ENCODE measurements at places on chromosomes 5 and 9.

GRCh38 chr5:137453483-137454080 lies 45.5 kb downstream of the SPOCK1 start:
- DNase-seq: peak; percentile 69

DNA sequence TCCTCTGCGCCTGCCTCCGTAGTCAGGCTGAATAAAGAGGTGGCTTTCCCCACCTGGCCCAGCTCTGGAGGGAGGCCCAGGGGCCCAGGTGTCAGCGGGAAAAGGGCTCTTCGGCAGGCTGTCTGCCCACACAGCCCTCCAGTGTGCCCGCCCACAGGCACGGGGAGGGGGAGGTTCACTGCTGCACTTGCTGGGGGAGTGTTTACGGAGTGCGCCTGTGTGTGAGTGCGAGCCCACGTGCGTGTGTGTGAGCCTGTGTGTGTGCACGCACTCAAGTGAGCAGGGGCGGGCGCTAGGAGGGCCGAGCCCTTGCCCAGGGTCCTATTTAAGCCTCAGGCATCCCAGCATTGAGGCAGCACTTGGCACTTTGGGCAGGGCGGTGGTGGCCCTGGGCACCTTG lies 10.9 kb downstream of the DNLZ start:
- DNase-seq: no peak

GRCh38 chr5:32346869-32347268 lies 34.1 kb upstream of the MTMR12 start:
- DNase-seq: no peak

DNA sequence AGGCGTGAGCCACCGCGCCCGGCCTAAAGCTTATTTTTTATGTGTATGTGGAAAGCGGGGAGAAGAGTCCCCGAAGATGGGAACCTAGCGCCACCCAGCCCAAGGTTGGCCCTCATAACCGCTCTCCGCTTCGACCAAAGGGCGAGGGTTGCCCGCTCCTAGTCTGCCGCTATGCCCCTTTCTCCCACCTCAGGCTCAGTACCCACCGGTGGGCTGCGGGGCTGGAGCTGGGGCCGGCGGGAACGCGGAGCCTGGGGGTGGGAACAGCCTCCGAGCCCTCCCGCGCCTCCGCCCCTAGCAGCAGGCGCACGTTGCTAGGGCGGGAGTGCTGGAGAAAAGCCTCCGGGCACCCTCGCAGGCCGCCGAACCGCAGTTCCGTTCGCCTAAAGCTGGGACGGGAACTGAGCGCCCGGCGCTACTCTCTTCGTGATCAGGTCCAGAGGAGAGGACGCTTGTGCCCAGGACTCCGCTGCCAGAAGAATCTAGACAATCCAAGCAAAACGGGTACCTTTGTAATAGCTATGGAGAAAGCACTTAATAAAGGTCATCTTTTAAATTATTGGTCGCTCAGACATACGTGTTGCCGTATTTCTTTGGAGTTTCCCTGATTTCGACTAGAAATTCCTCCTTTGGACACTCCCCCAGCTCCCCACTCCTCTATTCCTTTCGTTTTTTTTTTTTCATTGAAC lies at the start of gene WDR31:
WDR31 (minus strand) TSS at position 265 of the 689 bp plus-strand sequence. CDS start 8,253 bp downstream, outside the sequence.
- peak; percentile 87 for DNase-seq

GRCh38 chr5:138616508-138616907 lies 41.3 kb upstream of the HSPA9 start:
- DNase-seq: no peak

DNA sequence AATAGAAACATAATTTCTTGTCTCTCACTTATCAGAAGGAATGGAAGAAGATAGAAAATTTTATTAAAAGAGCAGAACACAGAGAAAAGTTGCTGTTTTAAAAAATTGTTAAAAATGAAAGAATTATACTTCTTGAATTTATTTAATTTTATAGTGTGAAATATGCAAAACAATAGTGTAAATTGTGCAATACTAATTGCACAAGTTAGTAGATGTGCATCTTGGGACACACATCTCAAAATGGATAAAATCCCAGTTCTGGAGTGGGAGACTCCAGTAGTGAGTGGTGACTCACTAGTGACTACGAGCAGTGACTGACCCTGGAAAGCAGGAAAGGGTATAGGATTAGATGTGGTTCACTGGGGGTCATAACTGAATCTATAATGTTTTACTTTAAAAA lies 223.2 kb downstream of the MSX2 start:
- DNase-seq: no peak

- no peak for DNase-seq
Observed at GRCh38 chr5:7271435-7272084, 124.4 kb upstream of the ADCY2 start.

- no peak for DNase-seq
Observed at GRCh38 chr9:93580654-93581380, 4.4 kb downstream of the PHF2 start.

GRCh38 chr9:116901260-116901659 lies 214.2 kb downstream of the TRIM32 start:
- DNase-seq: no peak

GRCh38 chr5:135392256-135392655 lies 6.8 kb downstream of the MACROH2A1 start:
- DNase-seq: no peak

DNA sequence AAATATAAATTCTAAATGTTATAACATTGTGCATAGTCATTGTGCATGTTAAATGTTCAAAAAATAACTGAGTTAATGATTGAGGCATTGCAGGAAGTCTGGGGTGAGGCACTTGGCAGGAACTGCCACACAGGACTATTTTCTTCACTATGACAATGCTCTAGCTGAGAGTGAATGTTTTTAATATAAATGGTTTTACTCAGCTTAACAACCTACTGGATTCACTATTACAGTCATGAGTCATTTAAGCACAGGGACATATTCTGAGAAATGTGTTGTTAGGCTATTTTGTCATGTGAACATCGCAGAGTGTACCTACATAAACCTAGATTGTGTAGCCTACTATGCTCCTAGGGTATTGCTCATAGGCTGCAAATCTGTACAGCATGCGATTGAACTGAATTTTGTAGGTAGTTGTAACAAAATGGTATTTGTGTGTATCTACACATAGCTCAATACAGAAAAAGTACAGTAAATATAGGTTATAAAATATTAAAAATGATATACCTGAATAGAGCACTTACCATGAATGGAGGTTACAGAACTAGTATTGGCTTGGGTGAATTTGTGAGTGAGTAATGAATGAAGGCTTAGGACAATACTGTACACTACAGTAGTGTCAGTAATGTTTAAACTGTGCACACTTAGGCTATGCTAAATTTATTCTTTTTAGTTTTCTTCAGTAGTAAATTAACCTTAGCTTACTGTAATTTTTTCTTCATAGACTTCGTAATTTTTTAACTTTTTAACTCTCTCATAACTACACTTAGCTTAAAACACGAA lies 346.1 kb upstream of the PTGER4 start:
- DNase-seq: no peak

- DNase-seq: no peak
Observed at GRCh38 chr9:90107040-90107725, 502.4 kb downstream of the GADD45G start.

GRCh38 chr5:98624145-98624880 lies 149.2 kb upstream of the RGMB start:
- DNase-seq: no peak

- no peak for DNase-seq
Observed at GRCh38 chr9:38281917-38282316, 110.6 kb upstream of the ALDH1B1 start.

DNA sequence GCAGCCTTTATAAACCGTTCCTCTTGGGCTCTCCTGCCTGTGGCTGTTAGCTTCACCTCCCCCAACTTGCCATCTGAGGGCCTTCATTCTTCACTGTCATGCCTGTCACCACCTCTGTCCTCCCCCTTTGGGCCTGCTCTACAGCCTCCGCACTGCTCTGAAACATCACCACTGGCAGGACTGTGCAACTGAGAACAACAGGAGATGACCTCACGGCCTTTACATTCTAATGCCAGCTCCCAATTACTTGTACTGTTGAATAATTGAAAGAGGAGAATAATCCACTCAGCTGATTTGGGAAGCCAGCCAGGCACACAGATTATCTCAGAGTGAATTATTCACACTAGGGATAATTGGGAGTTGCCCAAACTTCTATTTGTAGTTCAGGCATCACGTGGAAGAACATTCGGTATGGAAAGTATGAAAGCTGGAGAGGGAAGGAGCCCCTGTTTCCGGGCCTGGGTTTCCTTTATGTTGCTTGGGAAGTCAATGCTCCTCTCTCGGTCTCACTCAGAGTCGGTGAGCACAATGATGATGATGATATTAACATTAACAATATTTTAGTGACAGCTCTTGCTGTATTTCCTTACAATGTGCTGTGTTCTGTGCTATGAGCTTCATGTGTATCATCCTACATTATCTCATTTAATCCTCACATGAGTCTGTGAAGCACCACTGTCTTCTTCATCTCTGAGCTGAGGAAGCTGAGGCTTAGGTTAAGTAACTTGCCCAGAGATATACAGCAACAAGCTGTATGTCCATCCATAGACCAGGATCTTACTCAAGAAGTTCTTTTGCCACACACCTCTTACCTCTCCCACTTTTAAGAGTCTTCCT lies 99.3 kb upstream of the LRRTM2 start:
- DNase-seq: no peak

DNA sequence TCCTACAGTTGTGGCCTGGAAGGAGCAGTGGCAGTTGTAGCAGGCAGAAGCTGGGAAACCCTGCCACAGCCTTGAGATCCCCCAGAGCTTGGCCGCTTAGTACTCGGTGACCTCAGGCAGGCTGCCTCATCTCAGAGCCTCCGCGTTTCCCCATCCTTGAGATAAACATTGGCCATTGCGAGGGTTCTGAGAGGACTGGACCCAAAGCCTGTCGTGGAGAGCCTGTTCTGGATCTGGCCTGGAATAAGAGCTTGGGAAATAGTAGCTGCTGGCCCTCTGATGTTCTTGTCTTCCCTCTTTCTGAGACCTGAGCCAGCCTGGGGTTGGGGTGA lies 1.3 kb downstream of the MIGA2 start:
- no peak for DNase-seq

GRCh38 chr9:91193658-91194391 lies 167.9 kb downstream of the AUH start:
- peak; percentile 71 for DNase-seq

GRCh38 chr9:15512889-15513288 lies 2.1 kb upstream of the PSIP1 start:
- DNase-seq: no peak

DNA sequence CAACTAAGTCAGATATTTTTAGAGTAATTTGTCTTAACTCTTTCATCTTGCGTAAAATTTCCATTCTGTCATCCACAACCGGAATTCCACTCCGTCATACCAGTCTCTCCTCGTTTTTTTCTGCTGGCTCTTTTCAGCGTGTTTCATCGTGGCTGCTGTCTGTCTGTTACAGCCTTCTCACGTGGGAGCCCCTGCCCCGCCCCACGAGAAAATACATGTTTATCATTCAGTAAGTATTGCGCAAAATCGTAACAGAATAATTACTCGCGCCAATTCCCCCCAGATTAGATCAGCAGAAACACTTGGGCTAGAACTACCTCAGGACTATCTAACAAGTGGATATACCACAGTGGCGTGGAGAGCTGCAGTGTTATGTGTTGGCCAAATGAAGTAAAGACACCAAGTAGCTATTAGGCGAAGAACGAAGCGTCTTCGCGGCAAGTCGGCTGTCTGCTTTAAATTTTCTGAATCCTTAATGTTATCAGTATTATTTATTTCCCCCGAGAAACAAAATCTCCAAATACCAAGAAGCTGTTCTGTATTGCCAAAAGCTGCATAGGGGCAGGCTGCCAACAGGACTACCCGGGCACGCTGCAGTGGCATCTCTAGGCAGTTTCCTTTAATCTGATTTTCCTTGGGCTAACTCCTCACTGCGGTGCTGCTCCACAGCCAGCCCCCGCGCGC lies 566 bp upstream of the FOCAD start:
- no peak for DNase-seq

GRCh38 chr9:88942411-88942810 lies 48.9 kb upstream of the S1PR3 start:
- no peak for DNase-seq

GRCh38 chr5:165805756-165806155 lies 2300.3 kb downstream of the MAT2B start:
- DNase-seq: no peak

- DNase-seq: no peak
Observed at GRCh38 chr5:50320131-50320749, 120.8 kb downstream of the EMB start.

Measured in neuronal stem cell (in vitro differentiated cells).